ENCODE measurements at places on chromosomes 13 and 19.

DNA sequence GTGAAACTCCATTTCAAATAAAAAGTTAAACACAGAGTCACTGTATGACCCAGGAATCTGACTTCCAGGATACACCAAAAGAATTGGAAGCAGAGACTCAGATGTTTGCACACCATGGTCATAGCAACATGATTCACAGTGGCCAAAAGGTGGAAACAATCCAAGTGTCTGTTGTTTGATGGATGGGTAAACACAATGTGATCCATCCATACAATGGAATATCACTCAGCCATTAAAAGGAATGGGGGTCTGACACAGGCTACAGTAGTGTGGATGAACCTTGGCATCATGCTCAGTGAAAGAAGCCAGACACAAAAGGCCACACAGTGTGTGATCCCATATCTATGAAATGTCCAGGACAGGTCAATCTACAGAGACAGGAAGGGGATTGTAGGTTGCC lies 174.3 kb downstream of the PTPRS start:
- DNase-seq, result no peak

GRCh38 chr19:6531163-6531955 lies 533 bp downstream of the TNFSF9 start:
- no peak for DNase-seq

- DNase-seq, result no peak
Observed at GRCh38 chr13:92843549-92843948, 383.1 kb upstream of the GPC6 start.

- no peak for DNase-seq
Observed at GRCh38 chr13:95128045-95128643, 173.1 kb downstream of the ABCC4 start.

DNA sequence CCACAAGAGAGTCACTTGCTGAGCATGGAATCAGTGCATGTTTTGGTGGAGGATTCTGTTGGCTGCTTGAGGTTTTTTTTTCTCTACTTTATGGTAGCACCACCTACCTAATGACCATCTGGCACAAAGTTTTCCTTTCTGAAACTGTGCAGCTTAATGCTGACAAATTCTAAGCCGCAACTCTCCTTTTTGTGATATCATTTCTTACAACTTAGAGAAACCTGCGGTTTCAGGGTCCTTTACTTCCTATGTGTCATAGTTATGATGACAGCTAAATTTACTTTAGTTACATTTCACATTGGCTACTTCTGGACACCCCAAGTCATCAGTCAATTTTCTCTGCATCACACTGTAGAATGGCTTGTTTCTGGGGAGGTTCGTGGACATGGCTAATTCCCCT lies 115.4 kb upstream of the TMTC4 start:
- DNase-seq, result no peak

DNA sequence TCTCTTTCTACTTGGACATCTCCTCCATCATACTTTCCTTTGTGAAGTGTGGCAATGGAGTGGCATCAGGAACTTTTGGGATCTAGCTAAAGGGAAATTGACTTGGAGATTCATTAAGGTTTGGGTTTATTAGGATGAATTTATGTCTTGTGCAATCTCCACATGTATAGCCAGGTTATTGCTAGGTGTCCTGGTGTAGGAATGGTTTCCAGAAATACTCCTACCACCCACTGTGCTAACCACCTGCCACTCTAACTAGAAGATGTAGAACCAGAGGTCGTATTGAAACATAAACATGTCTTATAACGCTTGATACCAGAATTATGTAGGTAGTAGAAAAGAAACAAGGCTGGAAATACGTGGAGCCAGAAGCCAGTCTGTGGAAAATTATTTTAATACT lies 38.1 kb upstream of the MED4 start:
- no peak for DNase-seq

DNA sequence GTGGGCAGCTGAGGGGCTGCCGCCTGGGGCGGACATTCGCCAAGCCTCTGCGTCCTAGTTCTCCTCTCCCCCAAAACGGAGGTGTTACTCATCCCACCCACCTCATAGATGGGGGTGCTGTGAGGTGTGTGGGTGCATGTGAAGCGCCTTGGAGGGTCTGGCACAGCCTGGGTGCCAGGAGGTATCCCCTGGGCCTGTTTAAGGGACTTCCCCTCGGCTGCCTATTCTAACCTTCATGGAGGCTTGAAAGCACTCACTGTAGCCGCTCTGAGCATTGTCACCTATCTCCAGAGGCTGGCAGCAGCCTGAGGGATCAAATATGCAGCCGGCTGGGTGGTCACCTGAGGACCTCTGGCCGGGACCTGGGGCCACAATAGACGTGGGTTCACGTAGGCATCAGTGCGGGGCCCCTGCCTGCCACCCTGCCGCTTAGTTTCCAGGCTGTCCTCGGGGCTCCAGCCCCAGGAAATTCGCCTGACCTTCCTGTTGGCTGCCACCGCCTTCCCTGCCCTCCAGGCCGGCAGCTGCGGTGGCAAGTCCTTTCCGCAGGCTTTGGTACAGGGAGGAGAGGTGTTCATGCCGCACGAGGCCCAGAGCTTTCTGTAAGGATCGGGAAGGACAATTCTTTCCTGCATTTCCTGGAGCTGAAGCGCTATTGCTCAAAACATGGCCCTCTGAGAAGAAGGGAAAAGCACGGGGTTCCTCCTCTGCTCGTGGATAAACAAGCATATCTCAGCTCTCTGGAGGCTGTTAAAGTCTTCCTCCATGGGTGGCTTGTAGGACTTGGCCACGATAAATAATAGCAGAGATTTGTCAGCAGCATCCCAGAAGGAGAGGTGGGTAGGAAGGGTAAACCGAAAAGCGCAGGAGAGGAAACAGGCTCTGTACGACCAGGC lies 4.6 kb downstream of the COL4A2 start:
- no peak for DNase-seq

DNA sequence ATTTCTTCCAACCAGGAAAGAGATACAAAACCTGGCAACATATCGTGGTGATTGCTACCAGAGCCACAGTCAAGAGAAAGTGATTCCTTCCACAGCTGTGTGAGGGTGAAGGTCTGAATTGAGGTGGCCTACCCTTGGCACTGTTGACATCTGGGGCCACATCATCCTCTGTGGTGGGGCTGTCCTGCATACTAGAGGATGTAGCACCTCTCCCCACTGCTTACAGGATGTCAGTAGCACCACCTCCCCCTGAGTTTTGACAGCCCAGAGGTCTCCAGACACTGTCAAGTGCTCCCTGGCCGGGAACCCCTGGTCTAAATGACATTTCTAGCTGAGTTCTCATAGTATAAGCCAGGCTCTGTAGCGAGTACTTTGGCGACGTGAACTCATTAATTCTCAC lies 15.5 kb downstream of the PTGER1 start:
- no peak for DNase-seq

Data from GM10248 (cell line).